Ascending aorta (tissue), 2 donors: ENCODE measurements at places on chromosomes 11 and 22. TPM values are rescaled to one million over a fixed set of nuclear protein-coding genes. Genes with fewer than 3 reads are reported as not detected.

DNA sequence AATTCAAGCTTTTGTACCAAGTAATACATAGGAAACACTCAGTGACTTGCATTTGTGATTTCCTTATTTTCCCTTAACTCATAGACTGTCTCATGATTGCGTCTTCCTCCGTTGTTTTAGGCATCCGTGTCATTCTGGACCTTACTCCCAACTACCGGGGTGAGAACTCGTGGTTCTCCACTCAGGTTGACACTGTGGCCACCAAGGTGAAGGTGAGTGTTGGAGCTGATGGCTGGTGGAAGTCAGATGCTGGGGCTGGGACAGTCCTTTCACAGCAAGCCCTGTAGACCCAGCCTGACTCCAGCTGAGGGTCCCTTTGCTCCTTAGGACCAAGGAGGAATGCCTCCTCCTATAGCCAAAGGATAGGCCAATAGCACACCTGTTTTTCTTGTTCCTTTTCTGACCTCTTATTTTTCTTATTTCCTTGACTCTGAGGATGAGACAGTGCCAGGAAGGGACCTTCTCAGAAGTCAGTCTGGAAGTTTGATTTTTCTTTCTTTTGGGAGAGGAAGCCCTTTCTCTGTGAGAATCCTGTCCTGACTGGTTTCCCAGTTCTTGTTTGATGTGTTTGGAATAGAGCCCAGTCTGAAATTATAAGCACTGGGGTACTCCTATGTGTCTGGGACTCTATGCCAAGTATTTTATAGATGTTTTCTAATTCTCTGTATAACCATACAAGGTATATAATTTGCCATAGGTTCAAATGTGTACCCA, 2.2 kb downstream of the SLC3A2 start:
- DNase-seq = no peak

DNA sequence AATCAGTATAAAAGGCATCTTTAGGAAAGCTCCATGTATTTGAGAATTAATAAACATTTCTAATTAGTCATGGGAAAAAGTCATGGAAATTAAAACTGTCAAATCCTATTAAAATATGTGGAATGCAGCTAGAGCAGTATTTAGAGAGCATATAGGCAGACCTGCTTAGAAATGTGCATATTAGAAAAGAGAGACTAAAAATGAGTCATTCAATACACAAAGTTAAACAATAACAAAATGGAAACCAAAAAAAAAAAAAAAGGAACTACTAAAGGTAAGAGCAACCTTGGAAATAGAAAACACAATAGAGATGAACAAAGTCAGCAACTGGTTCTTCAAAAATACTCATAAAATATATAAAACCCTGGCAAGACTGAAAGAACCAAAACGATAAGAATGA, 59.7 kb upstream of the RASSF10 start:
- no peak for DNase-seq

DNA sequence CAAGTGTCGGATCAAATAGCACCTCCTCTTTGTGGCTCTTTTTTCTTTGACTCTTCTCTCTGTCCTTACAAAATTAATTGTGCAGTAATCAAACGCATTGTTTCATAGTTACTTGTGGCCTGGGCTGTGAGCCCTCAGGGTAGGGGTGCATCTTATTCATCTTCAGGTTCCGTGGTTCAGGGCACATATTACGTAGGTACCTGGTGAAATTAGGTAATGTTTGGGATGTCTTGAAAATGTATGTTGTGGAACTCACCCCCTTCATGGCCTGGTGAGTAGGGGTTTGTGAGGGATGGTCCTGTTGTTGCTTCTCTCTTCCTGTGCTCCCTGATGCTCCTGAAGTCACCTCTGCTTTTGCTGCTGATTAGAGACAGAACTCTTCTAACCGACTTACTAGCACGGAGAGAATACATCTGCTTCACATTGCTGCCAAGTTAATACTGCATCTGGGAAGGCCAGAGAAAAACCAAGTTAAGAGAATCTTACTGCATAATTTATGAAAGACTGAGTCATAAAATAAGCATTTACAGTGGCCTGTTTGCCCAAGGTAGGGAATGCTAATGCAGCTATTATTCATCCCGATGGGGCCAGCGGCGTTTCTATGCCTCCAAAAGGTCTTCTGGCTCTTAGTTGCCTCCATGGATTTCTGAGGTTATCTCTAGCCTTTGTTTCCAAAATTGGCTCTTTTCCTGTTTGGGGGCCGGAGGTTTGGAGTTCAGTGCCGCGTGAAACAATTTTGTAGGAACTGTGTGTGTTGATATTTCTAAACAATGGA, 66.9 kb downstream of the TBC1D22A start:
- no peak for DNase-seq

Gene DEPDC7
- not detected for total RNA-seq

Gene OR4C15
- not detected for total RNA-seq

Gene ARHGAP20
- total RNA-seq = 4.9 TPM

- DNase-seq = no peak
These were observed 24.1 kb downstream of the ARVCF start for GRCh38 chr22:19992481-19992911.

- DNase-seq = no peak
These were observed 83.3 kb downstream of the ZC3H12C start for GRCh38 chr11:110176366-110177085.

DNA sequence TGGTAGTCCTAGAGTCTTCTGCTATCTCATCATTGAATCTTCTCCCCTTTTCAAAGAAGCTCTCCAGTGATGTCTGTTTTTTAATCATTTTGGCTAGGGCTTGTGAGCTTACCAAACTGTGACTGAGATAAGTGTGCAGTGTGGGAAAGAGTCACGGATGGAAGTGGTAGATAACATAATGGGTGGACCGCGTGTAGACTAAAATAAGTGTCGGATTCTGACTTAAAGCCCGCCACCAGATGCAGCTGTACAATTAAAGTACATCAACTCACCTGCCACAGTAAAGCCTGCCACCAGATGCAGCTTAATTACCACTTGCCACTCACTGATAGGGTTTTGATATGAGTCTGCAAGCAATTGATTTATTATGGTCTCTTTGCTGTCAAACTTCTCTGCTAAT, 581.5 kb downstream of the LRRC4C start:
- DNase-seq = no peak

Gene SMIM35
- total RNA-seq = not detected

- DNase-seq = no peak
These were observed 39.0 kb downstream of the FAM83F start for GRCh38 chr22:40033586-40034380.

DNA sequence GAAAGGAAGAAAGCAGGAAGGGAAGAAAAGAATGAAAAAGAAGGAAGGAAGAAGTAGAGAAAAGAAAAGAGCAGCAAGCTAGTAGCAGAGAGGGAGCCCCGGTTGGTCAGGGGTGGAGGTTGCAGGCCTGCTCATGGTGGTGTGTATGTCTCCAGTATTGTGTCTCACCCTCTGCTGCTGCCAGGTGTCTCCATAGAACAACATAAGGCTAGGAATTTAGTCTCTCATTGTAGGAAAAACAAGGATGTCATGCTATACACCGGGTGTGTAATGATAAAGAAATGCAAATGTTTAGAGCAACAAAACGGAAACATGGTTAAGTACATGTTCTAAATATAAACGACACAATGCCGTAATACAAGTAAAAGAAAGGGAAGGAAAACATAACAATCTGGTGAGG, 342.5 kb downstream of the NTM start:
- DNase-seq = no peak

- DNase-seq = no peak
These were observed 192.8 kb upstream of the MTNR1B start for GRCh38 chr11:92776676-92777075.

Gene NDUFS8
- 316 TPM for total RNA-seq

GRCh38 chr22:37187552-37187890, 526 bp downstream of the C1QTNF6 start:
- no peak for DNase-seq

Gene FXYD6
- 16.4 TPM for total RNA-seq

GRCh38 chr11:45278714-45279113, 7.4 kb downstream of the SYT13 start:
- no peak for DNase-seq

Gene OR2AG2
- 0.43 TPM for total RNA-seq

Gene ELFN2
- total RNA-seq = not detected
